T-helper 1 cell (primary cell): ENCODE measurements at places on chromosomes 3 and 15.

GRCh38 chr3:100896994-100897393 is 96.2 kb downstream of the ABI3BP start:
- no peak for DNase-seq

DNA sequence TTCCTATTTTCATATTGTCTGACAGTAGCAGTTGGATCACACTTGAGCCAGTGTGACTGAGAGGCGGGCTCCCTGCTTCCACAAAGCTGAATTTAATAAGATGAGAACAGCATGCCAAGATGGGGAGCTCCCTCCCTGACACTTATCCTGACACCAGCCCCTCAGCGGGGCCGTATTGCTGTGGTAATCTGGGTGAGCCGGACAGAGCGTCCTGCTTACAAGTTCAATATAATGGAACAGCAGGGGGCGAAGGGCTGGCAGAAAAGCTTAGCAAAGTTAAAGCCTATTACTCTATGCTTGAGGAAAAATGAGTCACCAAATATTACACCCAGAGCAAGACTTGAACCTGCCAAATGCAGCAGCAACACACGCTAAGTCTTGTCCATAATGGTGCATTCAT is 163.8 kb upstream of the CMC1 start:
- DNase-seq = no peak

DNA sequence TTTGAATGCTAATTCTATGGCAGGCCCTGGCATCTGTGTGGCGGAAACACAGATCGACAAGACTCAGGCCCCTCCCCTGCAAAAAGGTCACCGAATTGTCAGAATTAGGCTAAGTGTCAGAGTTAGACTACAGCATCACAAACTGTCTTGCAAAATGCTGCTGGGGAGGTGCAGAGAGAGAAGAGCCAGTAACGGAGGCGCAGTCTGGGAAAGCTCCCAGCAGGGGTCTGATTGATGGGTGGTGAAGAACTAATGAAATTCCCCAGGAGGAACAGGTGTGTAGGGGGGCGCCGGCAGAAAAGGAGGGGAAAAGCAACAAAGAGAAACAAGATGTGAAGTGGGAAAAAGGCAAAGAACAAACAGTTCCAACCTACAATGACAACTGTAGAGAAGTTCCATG is 72.7 kb upstream of the TAMM41 start:
- no peak for DNase-seq

DNA sequence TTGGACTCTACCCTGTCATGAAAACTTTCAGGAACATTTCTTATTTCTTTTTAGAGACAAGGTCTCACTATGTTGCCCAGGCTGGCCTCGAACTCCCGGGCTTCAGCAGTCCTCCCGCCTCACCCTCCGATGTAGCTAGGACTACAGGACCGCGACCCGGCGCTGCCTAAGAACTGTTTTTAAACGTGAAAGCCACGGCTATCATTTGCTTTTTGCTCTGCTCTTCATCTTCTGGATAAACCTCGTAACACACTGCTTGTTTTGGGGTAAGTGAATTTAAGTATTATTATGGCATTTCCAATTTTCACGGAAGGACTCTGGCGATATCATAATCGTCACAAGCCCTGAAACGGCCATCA is 14.3 kb upstream of the CCNL1 start:
- DNase-seq = no peak

- no peak for DNase-seq
Observed at GRCh38 chr3:194584320-194584776, 48.9 kb downstream of the TMEM44 start.

DNA sequence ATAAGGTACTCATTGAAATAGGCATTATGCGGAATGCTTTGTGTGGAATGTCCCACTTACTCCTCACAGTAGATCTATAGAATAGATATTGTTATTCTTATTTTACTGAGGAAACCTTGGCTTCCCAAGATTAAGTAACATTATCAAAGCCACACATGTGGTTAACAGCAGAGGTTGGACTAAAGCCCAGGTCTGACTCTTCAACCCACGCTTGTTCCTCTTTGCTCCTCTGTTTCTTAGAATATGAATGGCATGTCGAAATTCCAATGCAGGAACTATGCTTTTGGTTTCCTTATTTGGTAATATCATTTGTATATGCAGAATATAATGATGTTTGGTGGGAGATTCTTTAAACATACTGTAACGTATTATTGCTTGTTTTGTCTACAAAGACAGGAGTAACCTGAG is 818.8 kb upstream of the LMCD1 start:
- no peak for DNase-seq

GRCh38 chr3:22835041-22835440 is 368.1 kb upstream of the UBE2E2 start:
- no peak for DNase-seq

GRCh38 chr3:29370476-29371420 is 89.9 kb downstream of the RBMS3 start:
- DNase-seq = no peak

GRCh38 chr3:194277786-194278130 is 73.4 kb downstream of the CPN2 start:
- DNase-seq = no peak

DNA sequence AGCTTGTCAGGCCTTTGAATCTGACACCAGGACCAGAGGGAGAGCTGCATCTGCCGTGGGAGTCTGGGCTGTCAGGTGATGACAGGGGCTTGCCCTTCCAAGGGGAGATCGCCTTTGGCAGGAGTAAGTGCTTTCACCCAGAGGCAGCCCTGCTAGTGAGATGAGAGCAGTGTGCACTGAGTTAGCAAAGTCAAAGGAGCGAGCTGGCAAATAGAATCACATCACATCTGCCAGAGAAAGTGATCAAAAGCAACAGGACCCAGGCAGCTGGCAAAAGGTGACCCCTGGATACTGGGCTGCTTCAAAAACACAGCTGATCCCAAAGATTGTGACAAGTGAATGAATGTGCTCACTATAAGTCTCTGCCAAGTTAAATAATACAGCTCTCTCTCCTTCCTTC is 36.1 kb upstream of the PYDC2 start:
- no peak for DNase-seq

- DNase-seq = no peak
Observed at GRCh38 chr3:52385157-52385556, 59.7 kb downstream of the SEMA3G start.

DNA sequence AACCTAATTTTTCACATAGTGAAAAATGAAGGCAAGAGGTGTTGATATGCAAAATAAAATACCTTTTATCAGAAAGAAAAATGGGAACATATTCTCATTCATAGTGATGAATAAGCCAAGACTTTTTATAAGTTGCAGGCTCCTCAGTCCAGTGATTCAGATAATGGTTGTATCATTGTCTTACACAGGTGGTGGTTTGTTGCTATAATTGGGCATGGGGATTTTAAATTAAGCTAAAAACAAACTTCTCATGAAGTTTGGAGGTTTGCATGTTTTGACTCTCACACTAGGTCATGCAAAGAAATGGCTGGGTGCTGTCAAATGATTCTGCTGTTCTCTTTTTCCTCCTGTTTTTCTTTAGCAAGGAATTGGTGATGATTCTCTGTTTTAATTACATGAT is 60.8 kb upstream of the SKIL start:
- DNase-seq = no peak

DNA sequence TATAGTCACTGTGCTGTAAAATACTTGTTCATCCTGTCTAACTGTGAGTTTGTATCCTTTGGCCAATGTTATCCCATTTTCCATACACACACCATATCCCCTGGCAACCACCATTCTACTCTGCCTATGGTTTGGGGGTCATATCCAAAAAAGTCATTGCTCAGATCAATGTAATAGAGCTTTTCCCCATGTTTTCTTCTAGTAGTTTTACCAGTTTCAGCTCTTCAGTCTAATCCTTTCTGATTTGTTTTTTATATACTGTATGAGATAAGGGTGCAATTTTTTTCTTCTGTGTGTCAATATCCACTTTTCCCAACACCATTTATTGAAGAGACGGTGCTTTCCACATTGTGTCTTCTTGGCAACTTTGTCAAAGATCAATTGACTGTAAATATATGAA is 14.0 kb upstream of the DLG1 start:
- DNase-seq = no peak

DNA sequence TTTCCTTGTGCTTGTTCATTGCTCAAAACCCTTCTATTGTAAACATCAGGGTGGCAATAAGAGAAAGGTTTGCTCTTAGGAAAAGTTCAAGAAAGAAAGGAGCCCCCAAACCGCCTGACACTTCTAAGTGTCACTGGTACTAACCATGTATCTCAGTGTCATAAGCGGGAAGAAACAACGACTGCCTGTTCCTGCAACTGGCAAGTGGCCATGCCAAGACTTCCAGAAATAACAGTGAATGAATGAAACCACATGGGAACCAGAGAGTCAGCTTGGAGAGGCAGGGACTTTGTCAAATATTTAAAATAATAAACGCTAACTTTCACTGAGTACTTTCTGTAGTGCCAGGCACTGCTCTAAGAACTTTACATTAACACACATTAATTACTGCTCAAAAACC is 1.1 kb downstream of the PLSCR2 start:
- no peak for DNase-seq

- no peak for DNase-seq
Observed at GRCh38 chr15:58021332-58022230, 43.9 kb downstream of the ALDH1A2 start.

GRCh38 chr3:195580744-195581443 is 2.8 kb downstream of the APOD start:
- no peak for DNase-seq

DNA sequence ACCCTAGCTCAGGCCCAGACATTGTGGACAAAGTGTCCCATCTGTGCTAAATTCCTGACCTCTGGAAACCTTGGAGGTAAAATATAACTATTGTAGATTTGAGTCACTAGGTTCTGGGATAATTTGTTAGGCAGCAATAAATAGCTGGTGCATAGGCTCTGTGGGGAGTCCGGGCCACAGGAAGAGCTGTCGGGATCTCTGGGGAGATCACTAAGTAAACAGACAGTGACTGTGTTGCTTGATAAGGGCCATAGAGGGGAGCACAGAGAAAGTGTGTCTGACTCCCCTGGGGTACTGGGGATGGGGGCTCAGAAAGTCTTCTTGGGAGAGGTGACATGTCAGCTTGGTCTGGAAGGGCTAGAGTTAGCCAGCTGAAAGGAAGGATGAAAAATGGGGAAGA is 37.7 kb upstream of the MRPS22 start:
- DNase-seq = no peak

DNA sequence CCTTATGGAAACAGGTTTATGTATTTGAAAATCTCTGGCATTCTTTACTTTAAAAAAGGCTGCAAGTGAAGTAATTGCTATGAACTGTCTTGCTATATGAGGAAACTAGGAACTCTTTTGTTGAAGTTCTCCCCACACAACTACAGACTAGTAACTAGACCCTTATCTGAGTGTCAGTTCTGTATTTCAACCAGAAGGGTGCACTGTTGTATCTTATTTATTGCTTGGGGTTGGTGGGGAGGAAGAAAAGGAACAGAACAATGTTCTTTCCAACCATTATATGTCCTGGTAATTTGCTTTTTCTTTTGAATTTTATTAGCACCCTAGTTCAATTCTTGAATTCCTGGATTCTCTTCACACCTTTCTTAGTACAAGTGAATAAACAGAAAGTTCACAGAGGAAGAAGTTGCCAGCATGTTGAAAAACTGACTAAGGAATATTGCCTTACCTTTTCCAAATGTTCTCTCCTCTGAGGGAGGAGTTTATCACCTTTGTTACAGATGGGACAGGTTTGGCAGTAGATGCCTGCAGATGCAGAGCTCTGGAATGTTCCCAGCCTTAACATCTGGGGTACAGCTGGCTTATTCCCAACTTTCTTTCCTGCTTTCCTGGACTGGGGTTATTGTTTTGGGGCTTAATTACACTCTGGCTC is 162.4 kb upstream of the CFAP20DC start:
- no peak for DNase-seq

GRCh38 chr3:58868097-58868779 is 181.6 kb downstream of the CFAP20DC start:
- no peak for DNase-seq

GRCh38 chr3:57960174-57960505 is 48.1 kb upstream of the FLNB start:
- DNase-seq = no peak

- no peak for DNase-seq
Observed at GRCh38 chr15:51133140-51133765, 38.5 kb upstream of the TNFAIP8L3 start.

DNA sequence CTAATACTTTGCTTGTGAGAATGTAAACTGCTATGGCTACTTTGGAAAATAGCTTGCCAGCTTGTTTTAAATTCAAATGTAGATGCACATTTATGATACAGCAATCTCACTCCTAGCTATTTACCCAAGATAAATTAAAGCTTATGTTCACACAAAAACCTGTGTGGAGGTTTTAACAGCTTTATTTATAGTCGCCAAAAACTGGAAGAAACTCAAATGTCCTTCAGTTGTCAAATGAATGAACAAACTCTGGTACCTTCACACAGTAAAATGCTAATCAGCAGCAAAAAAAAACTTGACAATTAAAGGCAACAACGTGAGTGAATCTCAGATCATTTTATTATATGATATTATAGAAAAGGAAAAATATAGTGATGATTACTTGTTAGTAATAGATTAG is 248.6 kb upstream of the NECTIN3 start:
- no peak for DNase-seq

DNA sequence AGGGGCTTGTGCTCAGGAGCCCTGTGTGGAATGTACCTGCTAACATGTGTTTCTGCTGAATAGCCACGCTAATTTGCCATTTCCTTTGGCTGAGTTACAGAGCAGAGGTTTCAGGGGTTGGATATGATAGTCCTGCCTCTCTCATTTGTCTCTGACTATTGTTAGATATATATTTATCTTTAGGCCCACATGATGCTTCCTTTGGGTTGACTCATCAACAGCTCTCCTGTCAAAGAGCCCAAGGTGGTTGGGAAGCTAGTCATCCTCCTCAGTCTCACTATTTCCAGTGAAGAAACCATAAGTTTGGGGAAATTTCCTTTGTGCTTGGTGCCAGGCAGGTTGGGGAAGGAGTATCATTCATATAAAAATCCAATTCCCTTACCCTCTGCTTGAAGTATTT is 1194.6 kb downstream of the ZPLD1 start:
- DNase-seq = no peak

DNA sequence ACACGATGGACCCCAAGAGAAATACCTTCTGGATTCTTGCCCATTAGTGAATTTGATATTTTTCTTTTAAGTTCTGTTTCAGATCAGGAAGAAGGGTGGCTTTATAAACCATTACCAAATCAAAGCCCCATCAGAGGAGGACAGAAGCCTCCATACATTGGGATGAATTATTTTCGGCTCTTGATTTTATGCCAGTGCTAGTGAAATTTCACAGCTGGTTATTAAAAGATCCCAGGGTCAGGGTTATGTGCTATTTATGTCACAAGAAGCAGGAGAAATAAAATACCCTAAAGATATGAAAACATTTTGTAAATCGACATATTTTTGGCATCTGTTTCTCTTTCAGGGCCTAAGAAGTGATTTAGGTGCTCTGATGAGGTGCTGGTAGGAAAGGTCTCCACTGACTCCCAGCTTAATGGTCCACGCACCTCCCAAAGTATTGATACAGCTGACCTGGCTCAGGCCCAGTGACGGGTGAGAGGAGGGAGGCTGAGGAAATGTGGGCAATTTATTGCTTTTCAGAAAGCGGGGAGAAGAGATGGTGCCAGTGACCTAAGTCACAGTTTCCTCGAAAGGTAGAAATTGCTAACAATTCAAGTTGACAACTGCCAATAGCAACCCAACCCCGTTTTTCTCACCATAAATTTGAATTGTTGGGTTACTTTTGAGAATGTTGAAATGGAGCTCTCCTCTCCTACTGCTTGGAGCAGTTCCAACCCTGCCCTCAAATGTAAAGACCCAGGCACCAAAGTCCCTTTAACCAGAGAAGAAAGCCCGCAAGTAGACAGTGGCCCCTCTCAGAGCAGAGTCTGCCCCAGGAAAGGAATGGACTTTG is 315.6 kb upstream of the NR2E3 start:
- DNase-seq = no peak
